ENCODE measurements at places on chromosomes 3 and 15. TPM values are rescaled to one million over a fixed set of nuclear protein-coding genes. Genes with fewer than 3 reads are reported as not detected.

LSMEM2 gene
- total RNA-seq, result not detected

GXYLT2 gene
- total RNA-seq, result 26.4 TPM

GADL1 gene
- total RNA-seq, result not detected

P2RY13 gene
- total RNA-seq, result not detected

CIDEC gene
- not detected for total RNA-seq

GCSAM gene
- not detected for total RNA-seq

CX3CR1 gene
- not detected for total RNA-seq

THOC7 gene
- total RNA-seq, result 61.2 TPM

GOLGA6L7 gene
- total RNA-seq, result not detected

AHSG gene
- total RNA-seq, result not detected

GTPBP8 gene
- total RNA-seq, result 58.8 TPM

ASB14 gene
- total RNA-seq, result not detected

WDR72 gene
- 3.4 TPM for total RNA-seq

GOLGA8T gene
- total RNA-seq, result not detected

PRICKLE2 gene
- 12.0 TPM for total RNA-seq

SERPINI2 gene
- total RNA-seq, result not detected

STRA6 gene
- not detected for total RNA-seq

CIAO2A gene
- total RNA-seq, result 52.3 TPM

LRRK1 gene
- 14.9 TPM for total RNA-seq

ZXDC gene
- total RNA-seq, result 22.2 TPM

MORC1 gene
- total RNA-seq, result 0.36 TPM

SUCLG2 gene
- 95.3 TPM for total RNA-seq

NR1I2 gene
- 0.36 TPM for total RNA-seq

ANKUB1 gene
- total RNA-seq, result not detected

P2RY1 gene
- total RNA-seq, result 5.6 TPM

MNS1 gene
- total RNA-seq, result 2.7 TPM

KBTBD13 gene
- not detected for total RNA-seq

VWA5B2 gene
- not detected for total RNA-seq

DET1 gene
- total RNA-seq, result 8.3 TPM

SOX2 gene
- total RNA-seq, result 0.34 TPM

TRAT1 gene
- not detected for total RNA-seq

CPLX3 gene
- total RNA-seq, result 0.15 TPM

GOLGA8G gene
- not detected for total RNA-seq

SEMA3G gene
- total RNA-seq, result not detected

TMEM212 gene
- total RNA-seq, result not detected

FOXB1 gene
- total RNA-seq, result not detected

PEAK1 gene
- 56.3 TPM for total RNA-seq
